ENCODE measurements at places on chromosomes 6 and 20. TPM values are rescaled to one million over a fixed set of nuclear protein-coding genes. Genes with fewer than 3 reads are reported as not detected.

Gene CCN6
- not detected for total RNA-seq

Gene NKAIN2
- total RNA-seq, result 0.45 TPM

GRCh38 chr20:6134592-6134991 is 11.8 kb upstream of the FERMT1 start:
- DNase-seq, result no peak

DNA sequence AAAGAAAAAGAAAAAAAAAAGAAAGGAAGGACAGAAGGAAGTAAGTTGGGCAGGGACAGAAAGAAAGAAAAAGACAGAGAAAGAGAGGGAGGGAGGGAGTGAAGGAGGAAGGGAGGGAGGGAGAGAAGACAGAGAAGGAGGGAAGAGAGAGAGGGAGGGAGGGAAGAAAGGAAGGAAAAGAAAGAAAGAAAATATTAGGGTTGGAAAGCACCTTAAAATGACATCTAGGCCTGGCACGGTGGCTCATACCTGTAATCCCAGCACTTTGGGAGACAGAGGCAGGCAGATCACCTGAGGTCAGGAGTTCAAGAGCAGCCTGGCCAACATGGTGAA is 33.2 kb downstream of the FASTKD5 start:
- DNase-seq, result no peak

- DNase-seq, result no peak
Observed at GRCh38 chr6:169885131-169885530, 133.7 kb downstream of the ERMARD start.

- no peak for DNase-seq
Observed at GRCh38 chr6:56739836-56740815, 97.4 kb upstream of the DST start.

- no peak for DNase-seq
Observed at GRCh38 chr6:113433335-113433991, 423.7 kb upstream of the MARCKS start.

- no peak for DNase-seq
Observed at GRCh38 chr6:7151381-7151780, 43.6 kb downstream of the RREB1 start.

- no peak for DNase-seq
Observed at GRCh38 chr6:37092923-37093727, 76.8 kb upstream of the PIM1 start.

Gene STMN3
- total RNA-seq, result 3.3 TPM

- no peak for DNase-seq
Observed at GRCh38 chr6:142810952-142811514, 133.9 kb downstream of the HIVEP2 start.

DNA sequence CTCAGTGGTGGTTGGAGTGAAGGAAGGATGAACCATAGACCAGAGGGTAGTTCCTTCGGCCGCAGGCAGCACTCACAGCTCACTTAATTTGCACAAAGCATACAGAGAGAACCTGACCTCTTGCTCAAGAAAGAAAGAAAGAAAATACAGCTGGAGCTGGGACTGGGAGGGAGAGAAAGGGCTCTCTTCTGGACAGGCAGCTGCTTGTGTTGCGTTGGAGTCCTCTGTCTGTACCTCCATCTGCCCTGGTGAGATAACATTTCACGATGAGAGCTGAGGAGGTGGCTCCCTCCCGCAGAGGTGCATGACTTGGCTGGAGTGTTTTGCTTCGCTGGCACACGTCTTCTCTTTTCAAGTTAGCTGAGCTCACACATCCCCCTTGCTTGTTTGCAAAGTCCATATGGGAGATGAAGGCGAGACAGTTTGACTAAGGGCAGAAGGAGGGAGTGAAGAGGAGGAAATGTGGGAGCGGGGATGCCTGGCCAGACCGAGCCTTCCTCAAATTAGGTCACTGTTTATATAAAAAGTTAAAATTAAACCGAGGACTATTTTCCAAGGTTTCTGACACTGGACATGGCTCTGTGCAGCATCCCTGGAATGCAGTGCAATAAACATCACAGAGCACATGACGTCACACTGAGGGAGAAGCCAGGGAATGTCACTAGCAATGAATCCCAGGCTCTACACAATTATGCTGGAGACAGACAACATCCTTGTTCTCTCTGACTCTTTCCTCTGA is 359.4 kb downstream of the CD83 start:
- no peak for DNase-seq

Gene APOM
- 2.6 TPM for total RNA-seq

GRCh38 chr20:44181611-44182010 is 5.4 kb downstream of the JPH2 start:
- no peak for DNase-seq
